ENCODE measurements at places on chromosomes 3 and 15.

- no peak for DNase-seq
These were observed 12.0 kb downstream of the ADAMTS9 start for GRCh38 chr3:64675687-64676247.

- DNase-seq = no peak
These were observed 1.4 kb downstream of the PEAK1 start for GRCh38 chr15:77418391-77418965.

DNA sequence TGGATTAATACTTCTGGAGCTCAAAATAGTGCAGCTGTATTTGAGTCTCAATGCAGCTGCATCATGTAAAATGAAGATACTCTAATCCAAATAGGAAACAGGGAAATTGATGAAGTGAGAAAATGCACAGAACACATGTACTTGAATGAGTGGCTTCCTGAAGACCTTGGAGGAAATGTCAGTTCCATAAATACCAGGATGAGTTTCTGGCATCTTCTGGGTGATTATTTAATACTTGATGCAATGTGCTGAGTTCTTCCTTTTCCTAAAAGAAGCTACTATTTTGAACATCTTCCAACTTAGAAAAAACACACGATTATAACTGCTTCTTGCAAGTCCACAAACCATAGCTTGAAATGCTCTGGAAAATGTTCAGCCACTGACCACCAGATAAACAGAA, 162.8 kb downstream of the SLC9A9 start:
- no peak for DNase-seq

- no peak for DNase-seq
These were observed 43.4 kb downstream of the EEFSEC start for GRCh38 chr3:128196647-128197046.

DNA sequence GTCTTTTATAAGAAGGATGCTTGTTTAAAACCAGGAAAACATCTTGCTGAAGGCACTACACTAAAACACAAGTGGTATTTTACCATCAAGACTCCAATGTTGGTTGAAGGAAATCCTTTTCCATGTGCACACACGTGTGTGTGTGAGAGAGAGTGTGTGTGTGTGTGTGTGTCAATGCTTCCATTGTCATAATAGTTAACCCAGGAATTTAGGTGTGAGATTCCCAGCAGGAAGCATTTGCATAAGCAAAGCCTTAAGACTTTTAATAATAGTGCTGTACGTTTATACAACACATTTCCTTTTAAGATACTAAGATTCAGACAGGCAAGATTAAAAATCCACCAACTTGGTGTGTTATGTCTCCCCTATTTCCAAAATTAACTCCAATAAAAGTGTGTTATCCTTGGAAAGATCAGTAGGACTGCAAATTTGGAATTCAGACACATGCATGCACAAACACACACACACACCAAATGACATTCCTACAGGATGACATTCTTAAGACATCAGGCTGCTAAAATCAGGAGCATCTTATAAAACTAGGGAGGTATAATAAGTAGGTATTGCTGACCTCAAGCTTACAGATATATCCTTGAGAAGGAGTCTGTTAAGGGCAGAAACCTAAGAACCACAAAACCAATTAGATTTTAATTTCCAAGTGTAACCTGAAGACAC, 18.3 kb downstream of the LMCD1 start:
- DNase-seq = no peak

DNA sequence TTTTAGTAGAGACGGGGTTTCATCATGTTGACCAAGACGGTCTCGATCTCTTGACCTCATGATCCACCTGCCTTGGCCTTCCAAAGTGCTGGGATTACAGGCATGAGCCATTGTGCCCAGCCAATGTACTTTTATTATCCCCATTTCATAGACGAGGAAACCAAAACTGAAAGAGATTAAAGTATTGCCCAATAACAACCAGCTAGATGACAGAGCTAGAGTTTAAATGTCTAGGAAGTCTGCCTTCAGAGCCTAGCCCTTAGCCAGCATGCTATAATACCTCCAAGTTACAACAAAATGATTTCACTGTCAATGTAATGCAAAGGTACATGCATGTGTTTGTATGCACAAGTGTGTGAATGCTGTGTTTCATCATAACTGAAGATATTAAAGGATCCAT, 389.4 kb upstream of the RBMS3 start:
- no peak for DNase-seq

DNA sequence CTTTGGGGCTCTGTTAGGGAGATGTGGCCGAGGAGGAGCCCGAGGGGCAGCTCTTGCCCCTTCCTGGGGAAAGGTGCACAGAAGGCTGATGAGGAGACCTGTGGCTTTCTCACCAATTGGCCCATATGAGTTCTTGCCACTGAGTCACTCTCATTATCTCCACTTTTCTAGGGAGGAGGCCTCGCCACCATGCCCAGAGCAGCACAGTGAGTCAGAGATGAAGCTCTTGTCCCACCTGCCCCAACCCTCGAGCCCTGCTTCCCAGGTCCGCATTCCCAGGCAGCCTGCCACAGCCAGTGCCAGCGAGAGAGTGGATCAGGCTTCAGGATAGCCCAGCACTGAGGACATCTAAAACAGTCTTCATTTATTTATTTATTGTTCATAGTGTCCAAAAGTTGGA, 53.5 kb downstream of the AMOTL2 start:
- DNase-seq = no peak

GRCh38 chr15:95016511-95017229, 785.3 kb downstream of the MCTP2 start:
- DNase-seq = no peak

GRCh38 chr15:63370764-63371163, 10.9 kb downstream of the CA12 start:
- no peak for DNase-seq

- no peak for DNase-seq
These were observed 10.6 kb upstream of the RFX7 start for GRCh38 chr15:56254265-56254664.

DNA sequence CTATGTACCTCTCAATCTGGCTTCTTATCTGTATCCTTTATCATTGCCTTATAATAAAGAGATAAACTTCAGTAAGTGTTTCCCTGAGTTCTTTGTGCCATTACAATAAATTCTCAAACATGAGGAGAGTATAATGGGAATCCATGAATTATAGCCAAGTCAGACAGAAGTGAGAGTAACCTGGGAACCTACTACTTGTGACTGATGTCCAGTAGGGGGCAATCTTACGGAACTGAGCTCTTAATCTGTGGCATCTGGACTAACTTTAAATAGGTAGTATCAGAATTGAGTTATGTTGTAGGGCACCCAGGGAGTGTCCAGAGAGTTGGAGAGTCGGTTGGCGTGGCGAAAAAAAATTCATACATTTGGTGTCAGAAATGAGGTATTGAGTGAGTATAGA, 542.6 kb downstream of the ZBBX start:
- DNase-seq = no peak

- DNase-seq = no peak
These were observed 64.1 kb downstream of the LSM3 start for GRCh38 chr3:14242490-14243311.

DNA sequence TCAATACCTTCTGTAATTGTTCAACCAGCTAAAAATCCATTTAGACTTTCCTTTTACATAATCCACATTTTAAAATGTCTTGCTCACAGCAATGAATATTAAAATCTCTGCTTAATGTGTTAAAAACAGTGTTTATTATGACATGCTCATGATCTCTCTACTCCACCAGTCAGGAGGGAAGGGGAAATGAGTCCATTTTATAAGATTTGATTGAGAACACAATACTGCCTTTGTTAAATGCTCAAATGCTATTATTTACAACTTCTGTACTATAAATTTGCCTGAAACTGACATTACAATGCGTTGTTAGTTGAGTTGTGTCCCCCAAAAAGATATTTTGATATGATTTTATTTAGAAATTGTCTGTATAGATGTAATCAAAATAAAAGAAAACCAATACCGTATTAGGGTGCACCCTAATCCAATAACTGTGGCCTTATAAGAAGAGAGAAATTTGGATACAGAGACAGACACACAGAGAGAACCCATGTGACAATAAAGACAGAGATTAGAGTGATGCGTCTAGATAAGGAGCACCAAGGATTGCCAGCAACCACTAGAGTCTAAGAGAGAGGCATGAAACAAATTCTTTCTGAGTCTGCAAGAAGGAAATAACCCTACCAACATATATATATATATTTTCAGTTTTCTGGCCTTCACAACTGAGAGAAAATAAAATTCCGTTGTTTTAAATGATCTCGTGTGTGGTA, 9.1 kb upstream of the PLSCR4 start:
- DNase-seq = no peak

DNA sequence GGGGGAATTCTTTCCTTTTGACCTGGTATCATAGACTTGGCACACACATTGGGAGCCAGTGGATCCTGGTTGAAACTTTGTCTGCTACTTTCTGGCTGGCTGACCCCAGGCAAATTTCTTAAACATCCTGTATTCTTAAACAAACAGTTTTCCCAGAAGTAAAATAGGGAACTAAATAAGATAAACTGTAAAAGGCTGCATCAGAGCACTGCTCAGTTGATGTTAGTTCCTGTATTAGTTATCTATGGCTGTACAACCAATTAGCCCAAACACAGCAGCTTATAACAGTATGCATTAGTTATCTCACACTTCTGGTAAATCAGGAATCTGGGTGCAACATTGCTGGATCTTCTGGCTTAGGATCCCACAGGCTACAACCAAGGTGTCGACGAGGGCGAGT, 73.1 kb upstream of the SLCO3A1 start:
- no peak for DNase-seq

DNA sequence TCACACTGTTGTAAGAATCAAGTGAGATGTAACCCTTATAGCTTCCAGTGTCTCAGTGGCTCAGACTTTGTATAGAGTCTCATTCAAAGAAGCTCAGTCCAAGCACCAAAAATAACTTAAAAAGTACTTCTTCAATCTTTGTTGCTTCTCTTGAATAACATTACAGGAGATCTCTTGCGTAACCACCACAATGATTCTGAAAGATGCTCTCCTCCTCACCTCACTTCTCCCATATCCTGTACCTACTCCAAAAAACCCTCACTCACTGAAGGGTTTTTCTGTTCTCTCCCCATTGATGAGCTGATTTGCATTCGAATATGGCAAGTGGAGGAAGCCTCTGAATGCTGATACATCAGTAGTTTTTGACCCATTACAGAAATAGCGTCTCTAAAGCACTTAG, 39.4 kb upstream of the MRPS22 start:
- no peak for DNase-seq

GRCh38 chr15:92920595-92921161, 20.6 kb downstream of the CHD2 start:
- DNase-seq = no peak

- no peak for DNase-seq
These were observed 251.9 kb upstream of the HES1 start for GRCh38 chr3:193884027-193884426.

DNA sequence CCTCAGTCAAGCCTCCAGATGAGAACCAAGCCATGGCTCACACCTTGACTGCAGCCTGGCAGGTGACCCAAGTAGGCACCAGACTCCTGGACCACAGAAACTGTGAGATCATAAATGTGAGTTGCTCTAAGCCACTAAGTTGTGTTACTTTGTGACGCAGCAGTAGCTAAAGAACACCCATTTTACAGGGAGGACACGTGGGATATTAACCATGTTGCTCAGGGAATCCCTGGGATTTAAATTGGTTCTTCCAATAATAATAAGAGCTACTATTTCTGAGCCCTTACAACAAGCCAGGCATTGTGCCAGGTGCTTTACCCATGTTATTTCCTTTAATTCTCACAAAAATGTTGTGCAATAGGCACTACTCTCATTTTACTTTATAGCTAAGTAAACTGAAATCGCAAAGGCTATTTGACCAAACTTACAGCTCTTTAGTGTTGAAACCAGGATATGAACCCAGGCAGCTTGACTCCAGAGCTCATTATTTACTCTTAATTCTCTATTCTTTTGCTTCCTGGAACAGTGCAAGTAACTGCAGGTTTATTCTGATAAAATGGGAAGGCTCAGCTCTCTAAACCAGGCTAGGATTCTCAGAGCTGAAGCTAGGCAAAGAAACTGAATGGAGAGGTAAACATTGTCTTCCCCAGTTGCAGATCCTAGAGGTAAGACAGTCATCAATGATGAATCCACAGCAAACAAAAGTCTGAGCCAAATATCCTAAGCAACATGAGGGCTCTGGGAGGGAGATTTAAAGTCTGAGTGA, 294.4 kb downstream of the KBTBD8 start:
- no peak for DNase-seq

GRCh38 chr15:38930851-38931572, 366.4 kb upstream of the RASGRP1 start:
- DNase-seq = no peak

DNA sequence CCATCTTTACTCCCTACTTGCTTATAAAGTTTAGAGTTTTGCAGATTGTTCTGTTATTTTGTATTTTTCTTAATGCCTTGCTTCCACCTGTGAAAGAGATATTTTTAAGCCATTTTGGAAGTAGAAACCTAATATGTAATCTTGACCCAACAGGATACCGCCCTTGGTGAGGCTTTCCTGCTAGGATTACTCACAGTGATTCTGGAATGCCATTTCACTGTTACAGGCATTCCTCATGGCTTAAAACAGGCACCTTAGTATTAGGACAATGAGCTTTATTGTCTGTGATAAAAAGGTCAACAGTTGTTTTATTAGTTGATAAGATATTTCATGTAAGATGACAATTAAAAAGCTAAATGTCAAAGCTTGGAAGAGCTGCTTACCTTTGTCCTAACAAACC, 58.2 kb downstream of the PHLDB2 start:
- DNase-seq = no peak

DNA sequence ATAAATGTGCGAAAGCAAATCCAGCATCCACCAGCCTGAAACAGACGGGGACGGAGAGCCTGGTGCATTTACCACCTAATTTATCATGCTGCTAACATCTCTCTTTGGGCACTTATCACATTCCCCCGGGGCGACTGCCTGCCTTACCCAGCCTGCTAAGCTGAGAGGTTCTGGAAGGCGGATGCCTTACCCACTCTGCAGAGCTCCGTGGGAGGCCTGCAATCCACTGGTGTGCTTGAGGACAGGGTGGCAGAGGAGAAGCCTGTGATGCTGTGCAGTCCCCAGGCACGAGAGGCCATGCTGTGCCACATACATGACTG, 25.5 kb downstream of the MGLL start:
- no peak for DNase-seq

GRCh38 chr3:184570489-184570888, 8.9 kb downstream of the EPHB3 start:
- DNase-seq = no peak

GRCh38 chr3:143265501-143266070, 146.0 kb downstream of the CHST2 start:
- DNase-seq = no peak

- DNase-seq = no peak
These were observed 10.6 kb downstream of the FSTL1 start for GRCh38 chr3:120440001-120440703.

All from astrocyte of the cerebellum (primary cell).